ENCODE measurements at places on chromosomes 11 and 22. TPM values are rescaled to one million over a fixed set of nuclear protein-coding genes. Genes with fewer than 3 reads are reported as not detected.

DNA sequence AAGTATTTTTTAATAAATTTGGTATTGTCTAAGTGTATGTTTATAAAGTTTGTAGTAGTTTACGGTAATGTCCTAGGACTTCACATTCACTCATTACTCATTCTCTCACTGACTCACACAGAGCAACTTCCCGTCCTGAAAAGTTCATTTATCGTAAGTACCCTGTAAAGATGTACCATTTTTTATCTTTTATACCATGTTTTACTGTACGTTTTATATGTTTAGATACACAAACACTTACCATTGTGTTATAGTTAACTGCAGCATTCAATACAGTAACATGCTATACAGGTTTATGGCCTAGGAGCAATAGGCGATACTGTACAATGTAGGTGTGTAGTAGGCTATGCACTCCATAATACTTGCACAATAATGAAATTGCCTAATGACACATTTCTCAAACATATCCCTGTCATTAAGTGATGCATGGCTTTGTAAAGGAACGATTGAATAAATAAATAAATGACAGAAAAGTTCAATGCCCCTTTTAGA, 12.5 kb upstream of the CARD18 start:
- DNase-seq = no peak

- DNase-seq = no peak
Observed at GRCh38 chr11:44400431-44400830, 90.5 kb upstream of the ALX4 start.

DNA sequence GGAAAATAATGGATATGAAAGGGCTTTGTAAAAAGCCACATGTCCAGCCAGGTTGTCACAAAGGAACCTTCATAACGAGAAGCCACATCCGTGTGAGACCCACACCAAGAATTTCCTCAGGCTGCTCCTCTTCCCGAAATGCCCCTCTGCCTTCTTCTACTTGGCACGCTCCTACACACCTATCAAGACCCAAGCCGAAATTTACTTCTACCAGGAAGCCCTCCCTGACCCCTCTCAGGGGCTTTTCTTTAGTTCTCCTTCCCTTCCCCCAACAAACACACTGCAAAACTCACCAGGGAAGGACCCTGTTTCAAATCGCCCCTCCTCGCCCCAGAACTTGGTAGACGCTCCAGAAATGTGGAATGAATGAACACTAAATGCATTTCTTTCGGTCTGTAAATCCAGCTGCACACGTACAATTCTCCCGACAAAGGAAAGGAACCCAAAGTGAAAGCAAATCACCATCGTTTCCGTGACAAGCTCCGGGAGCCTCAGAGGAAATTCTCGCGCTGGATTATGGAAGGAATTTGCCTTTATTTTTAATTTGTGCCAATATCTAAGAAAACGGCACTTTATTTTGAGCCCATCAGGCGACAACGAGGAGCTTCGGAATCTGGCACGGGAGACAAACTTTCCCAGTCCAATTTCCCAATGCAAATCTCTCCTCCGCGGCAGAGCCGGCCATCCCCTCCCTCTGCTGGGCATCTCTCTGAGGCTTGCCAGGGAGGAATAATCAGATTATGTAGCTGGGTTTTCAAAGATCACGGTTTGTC, 13.2 kb upstream of the SHISAL1 start:
- DNase-seq = no peak

TTC28 gene
- total RNA-seq = 8.4 TPM
